Activated CD4-positive, alpha-beta T cell treated with anti-CD3 and anti-CD28 coated beads, Interleukin-2, amount 10 ng/mL, durations not matched to agents 7 days and 5 days (primary cell): ENCODE measurements at places on chromosomes 7 and 10. TPM values are rescaled to one million over a fixed set of nuclear protein-coding genes. Genes with fewer than 3 reads are reported as not detected.

GRCh38 chr7:2876031-2876731, 32.1 kb upstream of the GNA12 start:
- DNase-seq, result no peak

- DNase-seq, result no peak
These were observed 630.6 kb downstream of the KCNMA1 start for GRCh38 chr10:77006836-77007511.

DNA sequence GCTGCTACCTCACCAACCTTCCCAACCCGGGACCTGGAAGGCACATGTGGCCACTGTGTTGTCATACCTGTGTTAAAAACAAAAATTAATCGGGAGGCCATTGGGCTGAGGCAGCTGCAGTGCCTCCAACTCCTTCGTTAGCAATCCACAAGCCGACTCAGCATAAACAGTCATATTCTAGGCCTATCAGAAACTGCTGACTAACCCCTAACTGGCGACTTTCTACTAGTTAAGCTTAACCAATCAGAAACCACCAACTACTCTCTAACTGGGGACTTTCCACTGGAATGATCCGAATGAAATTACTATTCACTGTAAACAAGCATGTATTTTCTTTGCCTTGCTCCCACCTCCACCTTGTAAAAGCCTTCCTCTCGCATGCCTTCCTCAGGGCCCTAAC, 14.1 kb upstream of the TMEM72 start:
- no peak for DNase-seq

DNA sequence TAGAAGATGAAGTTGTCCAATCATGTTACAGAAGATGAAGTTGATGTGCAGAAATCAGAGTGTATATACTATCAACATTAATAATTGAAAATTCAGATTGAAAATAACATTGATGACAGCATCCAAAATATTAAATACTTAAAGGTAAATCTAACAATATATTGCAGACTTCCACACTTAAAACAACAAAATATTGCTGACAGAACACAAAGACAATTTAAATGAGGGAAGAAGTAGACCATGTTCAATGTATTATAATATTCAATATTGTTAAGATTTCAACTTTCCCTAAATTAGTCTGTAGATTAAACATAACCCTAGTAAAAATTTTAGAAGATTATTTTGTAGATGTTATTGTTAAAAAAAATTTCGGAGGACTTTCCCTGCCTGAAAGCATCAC, 151.9 kb downstream of the PON1 start:
- no peak for DNase-seq

GRCh38 chr7:47218378-47219176, 363.3 kb downstream of the TNS3 start:
- no peak for DNase-seq

DNA sequence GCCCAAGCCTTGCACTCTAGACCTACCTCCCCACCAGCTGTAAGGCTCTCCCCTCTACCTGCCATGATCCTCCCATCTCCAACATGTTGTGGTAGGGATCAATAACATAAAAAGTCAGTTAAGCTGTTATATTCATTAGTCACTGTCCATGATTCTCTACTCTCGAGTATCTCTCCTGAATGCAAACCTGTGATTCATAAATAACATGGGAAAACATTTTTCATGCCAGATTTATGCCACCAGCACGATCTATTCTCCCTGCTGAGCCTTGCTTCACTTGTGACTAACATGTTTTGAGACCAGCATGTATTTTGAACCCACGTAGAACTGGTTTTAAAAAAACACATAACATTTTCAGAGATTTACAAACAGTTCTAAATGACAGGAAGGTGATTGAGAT, 30.3 kb downstream of the TMEM168 start:
- no peak for DNase-seq

DNA sequence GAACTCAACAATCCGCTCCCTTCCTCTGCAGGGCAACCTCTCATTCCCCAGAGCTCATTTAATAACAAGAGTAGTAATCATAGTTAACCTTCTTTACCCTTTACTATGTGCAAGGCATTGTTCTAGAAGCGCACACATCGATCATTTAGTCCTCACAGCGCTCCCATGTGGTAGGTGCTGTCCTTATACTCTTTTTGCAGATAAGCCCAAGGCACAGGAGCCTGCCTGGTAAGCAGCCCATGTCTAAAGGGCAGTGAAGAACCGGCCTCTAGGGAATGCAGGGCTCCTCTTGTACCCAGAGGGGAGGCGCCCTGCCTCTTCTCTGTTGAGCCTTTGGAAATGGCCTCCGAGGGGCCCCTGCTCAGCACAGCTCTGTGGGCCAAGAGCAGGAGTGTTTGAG, 14.3 kb downstream of the CHST3 start:
- DNase-seq, result no peak

- DNase-seq, result no peak
These were observed 3.9 kb downstream of the BRI3 start for GRCh38 chr7:98285157-98286092.

DNA sequence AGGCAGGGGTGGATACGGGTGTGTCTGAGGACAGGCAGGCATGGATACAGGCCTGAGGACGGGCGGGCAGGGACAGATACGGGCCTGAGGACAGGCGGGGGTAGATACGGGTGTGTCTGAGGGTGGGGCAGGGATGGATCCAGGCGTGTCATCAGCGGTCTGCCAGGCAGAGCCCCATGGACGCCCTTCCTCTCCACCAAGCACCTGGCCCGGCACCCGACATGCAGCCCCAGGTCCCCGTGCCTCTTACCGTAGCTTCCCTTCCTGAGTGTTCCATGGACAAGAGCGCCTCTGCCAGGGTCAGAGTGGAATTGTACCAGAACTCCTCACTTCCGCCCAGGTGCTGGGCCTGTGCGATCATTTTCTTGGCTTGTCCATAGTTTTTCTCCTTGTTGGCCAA, 74.6 kb upstream of the NKX6-2 start:
- DNase-seq, result no peak

DNA sequence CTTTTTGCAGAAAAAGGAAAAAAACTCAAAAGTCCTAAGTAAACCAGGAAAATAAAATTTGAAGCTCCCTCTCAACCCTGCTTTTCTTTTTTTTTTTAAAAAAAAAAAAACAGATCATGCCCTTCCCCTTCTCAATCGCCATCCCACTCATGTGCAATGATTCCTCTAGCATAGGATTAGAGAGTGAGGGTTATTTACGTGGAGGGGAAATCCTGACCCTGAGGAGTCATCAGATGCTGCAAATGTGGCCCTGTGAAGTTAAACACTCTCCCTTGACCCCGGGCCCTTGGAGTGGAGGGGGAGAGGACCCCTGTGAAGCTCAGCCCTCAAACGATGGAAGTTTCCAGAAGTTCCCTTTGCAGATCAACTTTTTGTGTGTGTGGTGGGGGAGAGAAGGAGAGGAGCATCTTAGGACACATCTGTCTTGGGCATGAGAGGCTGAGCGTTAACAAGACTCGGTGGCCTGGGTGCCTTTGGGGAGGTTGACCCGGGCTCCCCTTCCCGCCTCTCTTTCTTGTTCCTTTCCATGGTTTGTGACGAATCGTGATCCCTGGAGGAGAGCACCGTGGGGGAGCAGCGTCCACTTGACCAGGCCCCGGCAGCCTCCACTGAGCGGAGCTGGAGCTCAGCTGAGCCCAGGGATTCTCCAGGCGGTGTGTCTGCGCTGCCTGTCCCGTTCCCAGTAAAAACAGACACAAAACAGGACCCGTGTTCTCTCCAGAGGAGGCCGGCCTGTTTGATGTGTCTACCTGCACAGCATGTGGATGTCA, 1.5 kb upstream of the SHH start:
- DNase-seq, result no peak

DNA sequence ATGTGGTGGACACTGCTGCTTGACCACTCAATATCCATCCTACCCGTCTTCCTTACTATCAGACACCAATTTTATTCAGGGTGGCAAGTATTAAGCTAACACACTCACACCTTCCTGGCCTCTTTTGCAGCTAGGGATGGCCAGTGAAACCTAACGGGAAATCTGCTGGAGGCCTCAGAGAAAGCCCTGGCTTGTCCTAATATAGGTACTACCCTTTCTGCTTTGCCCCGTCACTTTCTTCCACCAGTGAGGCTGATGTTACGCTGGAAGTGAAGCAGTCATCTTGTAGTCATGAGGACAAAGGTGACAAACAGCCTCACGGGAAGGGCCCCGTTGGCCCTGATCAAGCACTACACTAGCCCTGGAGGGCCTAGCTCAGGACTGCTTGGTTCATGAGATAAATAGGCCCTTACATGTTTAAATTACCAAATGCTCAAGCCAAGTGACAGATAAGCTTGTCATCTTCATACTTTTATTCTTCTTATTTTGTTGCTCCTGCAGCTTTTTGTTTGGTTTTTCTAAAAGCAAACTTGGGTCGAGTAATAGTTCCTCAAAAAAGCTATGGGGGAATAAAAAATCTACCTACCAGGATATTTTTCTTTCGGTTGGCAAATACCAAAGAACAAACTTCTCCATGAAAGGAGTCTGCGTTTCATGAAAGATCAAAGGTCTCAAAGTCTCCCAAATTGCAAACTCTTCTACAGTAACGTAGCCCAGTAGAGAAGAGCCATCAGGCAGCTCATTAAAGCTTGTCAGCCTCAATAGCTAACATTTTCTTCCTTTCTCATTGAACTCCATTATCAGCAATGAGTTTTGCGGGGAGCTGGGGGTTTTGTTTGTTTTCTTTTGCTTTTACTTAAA, 17.5 kb downstream of the CREB3L2 start:
- no peak for DNase-seq

GRCh38 chr10:110144507-110144906, 62.9 kb upstream of the MXI1 start:
- DNase-seq, result no peak

- peak; percentile 86 for DNase-seq
These were observed 65.8 kb downstream of the STK17A start for GRCh38 chr7:43648473-43649406.

GRCh38 chr10:30751678-30752331, 122.3 kb upstream of the LYZL2 start:
- no peak for DNase-seq

DNA sequence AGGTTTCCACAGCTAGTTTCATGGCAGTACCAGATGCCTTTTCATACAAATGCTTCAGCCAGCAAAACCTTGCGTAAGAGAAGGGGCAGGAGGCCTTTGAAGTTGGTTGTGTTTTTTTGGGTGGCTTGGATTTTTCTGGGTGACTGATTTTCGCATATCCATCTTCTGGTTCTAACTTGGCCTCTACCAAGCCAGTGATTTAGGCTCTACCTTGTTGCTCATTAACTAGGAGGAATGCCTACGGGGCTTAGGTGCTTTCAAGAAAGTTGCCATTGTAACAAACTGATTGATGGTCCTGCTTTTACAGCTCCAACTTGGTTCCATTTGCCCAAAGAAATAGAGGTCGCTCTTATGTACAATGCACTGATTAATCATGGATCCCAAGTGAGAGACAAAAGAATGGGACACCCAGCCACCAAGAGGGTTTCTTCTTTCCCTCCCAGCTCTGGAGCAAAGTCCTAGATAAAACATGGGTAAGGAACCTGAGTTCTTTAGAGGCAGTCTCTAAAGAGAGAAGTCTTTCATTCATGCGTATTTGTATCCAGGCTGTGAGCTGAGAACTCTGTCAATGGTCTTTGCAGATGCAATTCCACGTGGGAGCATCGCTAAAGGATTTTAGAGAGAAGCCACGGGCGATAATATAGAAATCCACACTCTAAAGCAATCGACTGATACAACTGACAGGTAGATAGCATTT, 92.1 kb upstream of the FGFR2 start:
- no peak for DNase-seq

DNA sequence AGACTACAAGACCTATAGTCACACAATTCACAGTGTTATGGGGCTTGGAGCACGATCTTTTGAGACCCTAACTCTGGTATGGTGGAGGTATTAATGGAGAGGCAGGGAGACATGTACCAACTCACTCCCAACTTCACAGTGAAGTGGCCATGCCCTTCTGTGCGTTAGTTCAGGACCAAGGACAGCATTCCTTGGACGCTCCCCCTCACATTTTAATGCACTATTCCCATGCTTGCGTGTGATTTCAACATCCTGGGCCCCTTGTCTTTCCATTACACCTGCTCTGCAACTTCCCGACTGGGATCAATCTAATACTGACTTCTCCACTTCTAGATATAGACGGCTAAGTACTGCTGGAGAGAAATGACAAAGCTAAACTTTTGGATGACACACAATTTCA, 72.7 kb downstream of the PLCE1 start:
- DNase-seq, result no peak

DNA sequence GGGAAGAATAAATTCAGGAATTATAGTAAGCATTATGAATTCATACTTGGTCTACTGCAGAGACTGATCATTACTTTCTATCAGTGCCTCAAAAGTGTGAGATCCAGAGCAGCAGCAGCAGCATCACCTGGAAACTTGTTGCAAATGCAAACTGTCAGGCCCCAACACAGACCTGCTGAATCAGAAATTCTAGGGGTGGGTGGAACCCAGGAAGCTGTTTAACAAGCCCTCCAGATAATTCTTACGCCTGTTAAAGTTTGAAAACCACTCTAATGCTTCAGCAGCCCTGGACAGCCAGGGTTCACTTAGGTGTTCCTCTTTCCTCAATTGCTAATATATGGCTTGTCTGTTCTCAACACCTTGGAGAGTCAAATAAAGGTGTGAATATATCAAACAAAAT, 19.5 kb downstream of the CACUL1 start:
- no peak for DNase-seq

- DNase-seq, result no peak
These were observed 82.1 kb downstream of the GRID1 start for GRCh38 chr10:86284355-86285105.

- no peak for DNase-seq
These were observed 11.9 kb upstream of the SPAG6 start for GRCh38 chr10:22333167-22333974.

- no peak for DNase-seq
These were observed 96.8 kb upstream of the LSM8 start for GRCh38 chr7:118087126-118087525.

GRCh38 chr10:89440226-89441009, 26.1 kb downstream of the IFIT5 start:
- DNase-seq, result no peak

GRCh38 chr10:21894648-21895342, 108.7 kb downstream of the DNAJC1 start:
- DNase-seq, result no peak

- no peak for DNase-seq
These were observed 26.2 kb upstream of the PRPF18 start for GRCh38 chr10:13560597-13560996.

- no peak for DNase-seq
These were observed 13.2 kb downstream of the HDAC9 start for GRCh38 chr7:18508443-18509427.

- DNase-seq, result no peak
These were observed 128.5 kb downstream of the DKK1 start for GRCh38 chr10:52442576-52442975.

GRCh38 chr10:90913774-90914420, 7.0 kb downstream of the ANKRD1 start:
- no peak for DNase-seq

The NUTM2B gene
- 0.97 TPM for total RNA-seq

The VAX1 gene
- not detected for total RNA-seq

The MYPN gene
- total RNA-seq, result not detected

The PLXNA4 gene
- 23.3 TPM for total RNA-seq

The MLXIPL gene
- total RNA-seq, result not detected

The GARIN1A gene
- total RNA-seq, result 0.92 TPM

The SH2B2 gene
- total RNA-seq, result 0.12 TPM

The ADAMTS14 gene
- total RNA-seq, result not detected

The SNCG gene
- total RNA-seq, result not detected

The PNLIPRP1 gene
- not detected for total RNA-seq

The VGF gene
- 0.22 TPM for total RNA-seq

The RTKN2 gene
- total RNA-seq, result 8.5 TPM

The NUTM2E gene
- total RNA-seq, result 0.92 TPM

The OR9A2 gene
- total RNA-seq, result not detected

The HOGA1 gene
- not detected for total RNA-seq

The SKIDA1 gene
- total RNA-seq, result 0.12 TPM

The RNLS gene
- total RNA-seq, result 1.8 TPM

The STEAP4 gene
- not detected for total RNA-seq

The OR9A4 gene
- not detected for total RNA-seq
